ENCODE measurements at places on chromosomes 13 and 19.
A peak's percentile ranks its signal among the peaks of the same experiment; 100 is the strongest.

DNA sequence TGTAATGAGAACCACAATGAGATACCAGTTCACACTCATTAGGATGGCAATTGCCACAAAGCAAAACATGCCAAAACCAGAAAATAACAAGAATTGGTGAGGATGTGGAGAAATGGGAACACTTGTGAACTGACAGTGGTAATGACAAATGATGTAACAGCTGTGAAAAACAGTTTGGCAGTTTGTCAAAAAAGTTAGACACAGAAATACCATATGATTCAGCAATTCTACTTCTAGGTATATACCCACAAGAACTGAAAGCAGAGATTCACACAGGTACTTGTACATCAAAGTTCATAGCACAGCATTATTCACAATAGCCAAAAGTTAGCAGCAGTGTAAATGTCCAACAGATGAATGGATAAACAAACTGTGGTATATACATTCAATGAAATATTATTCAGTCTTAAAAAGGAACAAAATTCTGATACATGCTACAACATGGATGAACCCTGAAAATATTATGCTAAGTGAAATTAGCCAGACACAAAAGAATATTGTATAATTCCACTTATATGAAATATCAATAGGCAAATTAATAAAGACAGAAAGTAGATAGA, 96.5 kb downstream of the UGGT2 start:
- DNase-seq, result no peak

- no peak for DNase-seq
Observed at GRCh38 chr19:8877854-8878705, 45.9 kb downstream of the MBD3L1 start.

- no peak for DNase-seq
Observed at GRCh38 chr13:110559986-110560385, 1.5 kb downstream of the RAB20 start.

GRCh38 chr13:90968166-90968904, 379.2 kb upstream of the MIR17HG start:
- DNase-seq, result peak; percentile 37

- no peak for DNase-seq
Observed at GRCh38 chr13:31377946-31378345, 178.2 kb downstream of the B3GLCT start.
